T-helper 17 cell (primary cell): ENCODE measurements at places on chromosomes 12 and 14. TPM values are rescaled to one million over a fixed set of nuclear protein-coding genes. Genes with fewer than 3 reads are reported as not detected.

GRCh38 chr14:38256533-38256840 is 594 bp upstream of the CLEC14A start:
- DNase-seq: no peak

- no peak for DNase-seq
Measured at GRCh38 chr12:53844994-53845844, 93.4 kb upstream of the HOXC13 start.

DNA sequence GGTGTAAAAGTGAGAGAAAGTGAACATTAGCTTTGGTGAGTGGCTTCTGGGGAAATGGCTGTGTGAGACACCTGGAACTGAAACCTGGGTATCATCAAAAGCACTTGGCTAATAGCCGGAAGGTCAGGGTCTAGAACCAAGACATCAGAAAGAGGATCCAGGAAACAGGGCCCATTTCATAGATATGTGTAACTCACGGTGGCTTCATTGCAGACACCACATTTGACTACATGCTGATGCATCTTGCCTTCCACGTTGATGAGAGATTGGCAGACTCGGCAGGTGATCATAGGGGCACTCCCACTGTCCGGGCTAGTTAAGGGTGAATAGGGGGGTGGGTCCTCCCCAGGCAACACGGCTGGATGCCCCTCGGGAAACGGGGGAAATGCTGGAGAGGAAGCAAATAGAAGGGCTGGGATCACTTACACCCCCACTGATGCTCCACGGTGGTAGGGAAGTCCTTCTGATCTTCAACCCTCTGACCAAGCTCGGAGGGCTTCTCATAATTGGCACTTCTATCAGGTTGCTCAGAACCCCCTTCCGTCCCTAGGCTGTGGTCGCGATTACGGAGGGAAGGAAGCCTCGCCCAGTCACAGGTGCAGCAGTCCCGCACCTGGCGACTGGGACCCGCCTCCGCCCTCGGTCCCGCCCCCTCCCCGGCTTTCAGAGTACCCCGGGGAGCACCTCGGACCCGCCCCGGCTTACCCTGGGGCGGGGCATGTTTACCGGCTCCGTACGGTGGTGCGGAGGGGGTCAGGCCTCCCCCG is 593 bp downstream of the PIP4P1 start:
- peak; percentile 62 for DNase-seq

DNA sequence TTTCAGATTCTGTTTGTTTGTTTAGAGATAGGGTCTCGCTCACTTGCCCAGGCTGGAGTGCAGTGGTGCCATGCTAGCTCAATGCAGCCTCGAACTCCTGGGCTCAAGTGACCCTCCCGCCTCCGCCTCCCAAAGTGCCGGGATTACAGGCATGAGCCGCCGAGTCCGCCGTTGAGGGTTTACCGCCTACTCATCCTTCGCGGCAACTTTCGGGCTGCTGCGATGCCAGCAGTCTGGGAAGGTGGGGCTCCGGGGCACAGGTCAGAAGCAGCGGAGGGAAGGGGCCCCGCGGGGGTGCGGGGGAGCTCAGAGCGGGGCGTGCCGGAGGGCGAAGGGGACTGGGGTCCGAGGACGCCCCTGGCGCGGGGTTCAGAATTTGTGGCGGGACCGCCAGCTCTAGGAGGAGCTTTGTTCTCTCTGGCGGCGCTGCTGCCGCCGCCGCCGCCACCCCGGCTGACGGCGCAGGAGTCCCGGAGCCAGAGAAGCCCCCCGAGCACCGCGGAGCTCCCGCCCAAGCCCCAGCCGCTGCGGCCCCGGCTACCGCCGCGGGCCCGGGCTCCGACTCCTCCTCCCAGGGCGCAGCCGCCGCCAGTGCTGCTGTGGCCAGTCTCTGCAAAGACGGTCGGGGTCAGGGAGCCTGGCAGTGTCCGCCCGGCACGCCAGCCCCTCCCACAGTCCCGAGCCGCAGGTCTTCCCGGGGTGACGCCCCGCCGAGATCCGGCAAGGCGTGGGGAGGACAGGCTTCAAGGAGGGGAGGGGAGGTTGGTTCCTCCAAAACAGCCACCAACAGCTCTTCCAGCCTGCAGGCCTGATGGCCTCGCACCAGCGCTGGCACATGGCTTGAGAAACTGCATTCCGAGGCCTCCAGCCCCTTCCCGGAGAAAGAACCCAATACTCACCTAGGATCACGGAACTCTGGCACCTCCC is 10.9 kb upstream of the KRT77 start:
- no peak for DNase-seq

- DNase-seq: no peak
Measured at GRCh38 chr14:88303041-88303440, 20.0 kb downstream of the KCNK10 start.

DNA sequence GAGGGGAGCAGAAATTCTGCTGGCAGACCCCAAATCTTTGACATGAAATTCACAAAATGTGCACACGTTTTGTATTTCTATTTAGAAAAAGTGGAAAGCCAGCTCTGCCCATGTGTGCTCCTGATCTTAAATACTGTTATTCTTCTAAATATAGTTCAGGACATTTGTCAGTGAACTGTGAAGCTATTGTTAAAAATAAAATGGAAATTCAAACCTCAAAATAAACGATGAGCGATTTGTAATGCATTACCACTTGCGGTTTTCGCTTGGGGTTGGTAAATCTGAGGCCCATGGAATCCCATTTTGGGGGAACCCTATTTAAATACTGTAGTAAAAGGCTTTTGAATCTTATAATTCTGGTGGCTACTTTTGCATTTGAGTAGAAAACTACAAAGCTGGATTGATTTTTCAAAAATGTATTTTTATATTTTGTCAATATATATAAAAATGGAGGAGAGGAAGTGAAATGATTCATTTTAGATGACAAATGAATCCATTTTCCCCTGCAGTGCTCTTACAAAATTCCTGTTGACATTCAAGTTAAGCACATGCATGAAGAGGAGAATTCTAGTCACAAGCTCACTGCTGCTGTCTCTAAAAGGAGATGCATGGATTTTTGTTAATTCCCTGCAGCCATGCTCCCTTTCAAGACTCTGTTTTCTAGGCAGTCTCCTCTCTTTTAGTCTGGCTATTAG is 47.1 kb downstream of the FLRT2 start:
- DNase-seq: no peak

DNA sequence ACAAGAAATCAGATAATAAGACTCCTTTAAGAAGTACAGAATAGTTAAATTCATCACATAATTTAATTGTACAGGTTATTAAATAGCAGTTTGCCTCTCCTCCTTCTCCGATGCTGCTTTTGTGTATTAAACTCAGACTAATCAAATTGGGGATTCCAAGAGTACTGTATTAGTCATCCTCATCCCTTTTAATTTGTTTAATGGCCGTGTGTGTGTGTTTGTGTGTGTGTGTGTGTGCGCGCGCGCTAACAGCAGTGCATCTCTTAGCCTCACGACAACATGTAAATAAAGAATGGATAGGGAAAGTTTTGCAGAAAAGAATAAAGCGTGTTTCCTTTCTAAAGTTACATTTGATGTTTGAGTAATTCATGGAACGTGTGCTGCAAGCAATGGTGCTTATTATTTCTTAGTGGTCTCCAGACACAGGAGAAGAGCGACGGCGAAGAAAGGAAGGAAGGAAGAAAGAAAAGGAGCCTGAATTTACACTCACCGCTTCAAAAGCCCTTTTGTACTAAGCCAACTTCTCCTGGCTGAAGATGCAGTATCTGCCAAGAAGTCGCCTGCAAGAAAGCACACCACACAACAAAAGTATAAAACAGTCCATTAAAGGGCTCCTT is 220.3 kb downstream of the ASCL1 start:
- no peak for DNase-seq

MEG3 gene
- total RNA-seq: 0.21 TPM

- DNase-seq: no peak
Measured at GRCh38 chr14:56274556-56274955, 156.3 kb downstream of the PELI2 start.

DNA sequence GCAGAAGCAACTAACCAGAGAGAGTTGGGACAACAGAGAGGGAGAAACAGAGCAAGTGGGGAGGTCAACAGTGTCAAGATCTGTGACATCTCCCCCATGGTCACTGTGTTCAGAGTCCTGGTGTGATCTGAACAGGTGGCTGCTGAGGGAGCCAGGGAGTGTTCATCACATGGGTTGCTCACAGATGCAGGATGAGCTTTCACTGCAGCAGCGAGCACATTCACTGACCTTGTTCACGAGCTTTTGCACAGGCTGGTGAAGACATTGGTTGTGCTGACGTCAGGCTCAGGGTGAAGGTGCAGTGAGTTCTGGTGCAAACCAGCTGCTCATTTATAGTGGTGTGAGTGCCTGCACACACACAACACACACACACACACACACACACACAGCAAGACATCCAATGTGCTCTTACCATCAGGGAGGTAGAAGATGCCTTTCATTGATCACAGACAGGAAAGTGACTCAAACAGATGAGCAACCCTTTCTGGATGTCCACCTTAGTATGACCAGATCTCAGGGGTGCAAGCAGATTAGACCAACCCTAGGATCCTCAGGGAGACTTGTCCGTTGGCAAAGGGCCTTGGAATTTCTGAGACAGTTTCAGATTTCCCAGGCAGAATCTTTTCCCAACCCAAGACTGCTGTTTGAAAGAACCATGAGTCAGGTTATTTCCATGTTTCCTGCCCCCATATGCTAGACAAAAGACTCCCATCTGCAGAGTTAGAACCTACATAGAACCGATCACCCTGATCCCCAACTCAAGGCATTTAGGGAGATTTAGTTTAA is 44.3 kb upstream of the OR10AD1 start:
- no peak for DNase-seq

DNA sequence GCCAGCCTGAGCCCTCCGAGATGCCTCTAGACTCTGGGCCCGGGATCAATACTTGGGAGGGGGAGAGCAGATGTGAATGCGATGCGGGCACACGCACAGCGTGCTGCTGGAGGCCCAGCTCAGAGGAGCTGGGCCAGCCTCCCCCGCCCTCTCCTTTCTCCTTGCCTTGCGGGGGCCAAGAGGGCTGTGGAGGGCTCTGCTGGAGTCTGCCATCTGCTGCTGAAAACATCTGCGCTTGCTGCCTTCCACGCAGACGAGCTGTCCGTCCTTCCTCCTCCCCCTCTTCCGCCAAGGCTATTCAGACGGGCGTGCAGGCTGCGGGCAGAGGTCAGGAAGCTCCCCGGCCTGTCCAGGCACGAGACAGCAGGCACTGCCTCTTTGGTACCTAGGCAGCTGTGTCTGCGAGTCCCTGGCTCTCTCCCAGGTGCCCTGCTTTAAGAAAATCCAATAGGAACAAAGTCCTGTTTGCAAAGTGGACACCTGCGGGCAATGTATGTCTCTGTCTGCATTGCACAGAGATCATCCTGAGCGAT is 75.2 kb downstream of the SPRING1 start:
- no peak for DNase-seq

DNA sequence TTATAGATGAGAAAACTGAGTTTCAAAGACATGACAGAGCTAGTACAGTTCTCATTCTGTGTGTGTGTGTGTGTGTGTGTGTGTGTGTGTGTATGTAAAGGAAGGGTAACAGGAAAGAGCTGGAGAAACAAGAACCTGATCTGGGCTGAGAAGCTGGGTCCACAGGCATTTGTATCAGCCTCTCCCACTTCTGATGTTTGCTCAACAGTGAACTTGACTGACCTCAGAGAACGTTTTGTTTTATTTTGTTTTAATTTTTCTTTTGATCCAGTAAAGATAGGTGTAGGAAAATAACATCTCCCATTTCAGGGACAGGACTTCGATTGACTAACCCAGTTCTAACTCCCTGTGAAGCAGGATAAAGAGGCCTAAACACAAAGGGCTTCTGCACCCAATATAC is 85.4 kb downstream of the STXBP6 start:
- DNase-seq: no peak
